ENCODE measurements at places on chromosomes 3 and 15.

DNA sequence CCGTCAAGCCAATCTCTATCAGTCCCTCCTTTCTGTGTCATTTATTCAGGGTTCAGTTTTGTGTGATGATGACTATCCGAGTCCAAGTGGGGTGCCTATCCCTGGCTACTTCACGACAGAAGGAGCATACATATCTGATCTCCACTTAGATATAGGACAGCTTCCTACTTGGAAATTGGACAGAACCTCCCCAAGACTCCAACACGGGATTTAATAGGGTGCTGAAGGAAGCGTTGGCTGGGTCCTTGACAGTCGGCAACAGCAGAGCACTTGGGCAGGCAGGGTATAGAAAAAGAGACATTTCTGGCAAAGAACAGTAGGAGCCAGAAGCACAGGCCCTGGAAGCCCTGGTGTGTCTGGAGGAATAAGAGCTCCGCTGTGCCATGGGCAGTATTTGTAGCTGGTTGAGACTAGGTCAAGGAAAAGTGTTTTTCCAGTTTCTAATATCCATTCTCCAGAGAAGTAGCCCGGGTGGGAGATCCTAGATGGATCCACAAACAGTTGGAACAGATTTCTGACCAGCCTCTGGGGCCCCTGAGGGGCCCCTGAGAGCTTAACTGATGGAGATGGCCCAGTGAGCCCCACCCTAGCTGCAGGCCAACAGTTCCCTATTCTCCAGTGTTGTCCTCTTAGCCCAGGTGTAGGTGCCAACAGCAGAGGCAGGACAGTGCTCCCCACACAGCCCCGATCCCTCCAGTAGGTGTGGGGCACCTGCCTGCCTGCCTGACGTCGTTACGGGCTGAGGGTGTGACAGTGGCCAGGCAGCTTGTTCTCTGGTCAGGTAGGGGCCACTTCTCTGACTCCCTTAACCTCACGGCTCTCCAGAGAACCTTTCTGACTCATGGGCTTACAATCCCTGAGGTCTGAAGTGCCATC lies 130.8 kb downstream of the CHCHD6 start:
- peak; percentile 36 for DNase-seq

GRCh38 chr3:15023719-15024118 lies 41.4 kb downstream of the MRPS25 start:
- DNase-seq, result no peak

- no peak for DNase-seq
Observed at GRCh38 chr15:66682865-66683264, 19.2 kb upstream of the SMAD6 start.

- no peak for DNase-seq
Observed at GRCh38 chr3:146222204-146223046, 28.5 kb downstream of the PLSCR4 start.

- DNase-seq, result peak; percentile 38
Observed at GRCh38 chr15:25481208-25481859, 42.5 kb upstream of the UBE3A start.

- DNase-seq, result no peak
Observed at GRCh38 chr15:98996169-98996568, 11.4 kb downstream of the PGPEP1L start.

DNA sequence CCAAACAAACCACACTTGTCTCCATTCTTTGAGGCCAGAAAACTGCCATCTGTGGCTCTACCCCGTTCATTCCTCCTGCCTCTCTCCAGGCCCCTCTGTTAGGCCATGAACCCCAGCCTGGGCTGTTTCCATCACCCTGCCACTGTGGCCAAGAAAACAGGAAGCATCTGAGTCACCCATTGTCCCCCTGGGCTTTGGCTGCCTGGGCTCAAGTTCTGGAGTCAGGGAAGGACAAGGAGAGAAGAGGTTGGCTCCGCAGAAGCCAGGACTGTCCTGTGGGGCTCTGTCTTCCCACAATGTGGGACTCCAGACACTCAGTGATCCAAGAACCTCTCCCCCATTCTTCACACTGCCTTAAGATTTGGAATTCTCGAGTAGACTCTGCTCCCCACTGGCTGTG lies 14.8 kb upstream of the LCTL start:
- peak; percentile 58 for DNase-seq

- no peak for DNase-seq
Observed at GRCh38 chr3:155843569-155843968, 10.7 kb downstream of the SLC33A1 start.

GRCh38 chr3:180335050-180335449 lies 266.9 kb upstream of the TTC14 start:
- no peak for DNase-seq

GRCh38 chr15:56040081-56041035 lies 46.9 kb upstream of the NEDD4 start:
- peak; percentile 81 for DNase-seq

GRCh38 chr3:30649572-30650318 lies 43.3 kb downstream of the TGFBR2 start:
- no peak for DNase-seq

GRCh38 chr15:87618203-87618725 lies 638.3 kb downstream of the NTRK3 start:
- peak; percentile 16 for DNase-seq

DNA sequence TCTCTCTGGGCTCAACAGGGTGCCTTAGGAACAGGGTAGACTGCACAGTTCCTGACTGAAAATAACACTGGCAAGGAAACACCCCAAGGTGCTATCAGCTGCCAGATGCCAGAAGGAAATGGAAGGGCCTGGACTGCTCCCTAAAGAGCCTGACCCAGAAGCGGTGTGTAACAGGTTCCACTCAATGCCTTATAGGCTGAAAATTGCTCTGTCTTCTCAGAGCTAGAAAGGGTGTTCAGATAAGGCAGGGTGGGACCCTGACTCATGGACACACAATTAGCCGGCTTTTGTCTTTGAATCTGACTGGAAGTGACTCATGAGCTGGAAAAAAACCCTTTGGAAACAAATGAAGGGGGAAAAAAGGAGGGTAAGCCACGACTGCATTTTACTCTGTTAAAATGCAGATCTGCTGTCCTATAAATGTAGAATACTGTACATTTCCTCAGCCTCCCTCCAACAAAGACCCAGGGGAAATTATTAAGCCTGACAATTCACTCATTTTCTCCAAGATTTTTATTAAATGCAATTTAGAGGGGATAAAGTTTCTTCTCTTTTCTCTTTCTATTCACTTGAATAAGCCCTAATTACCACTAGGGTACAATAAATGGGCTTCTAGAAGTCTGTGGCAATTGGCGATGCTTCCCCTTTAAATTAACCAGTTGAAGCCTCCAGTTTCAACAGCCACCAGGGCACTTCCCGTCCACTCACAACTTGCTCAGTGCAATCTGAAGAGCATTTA lies 160.2 kb upstream of the TBL1XR1 start:
- DNase-seq, result peak; percentile 67

DNA sequence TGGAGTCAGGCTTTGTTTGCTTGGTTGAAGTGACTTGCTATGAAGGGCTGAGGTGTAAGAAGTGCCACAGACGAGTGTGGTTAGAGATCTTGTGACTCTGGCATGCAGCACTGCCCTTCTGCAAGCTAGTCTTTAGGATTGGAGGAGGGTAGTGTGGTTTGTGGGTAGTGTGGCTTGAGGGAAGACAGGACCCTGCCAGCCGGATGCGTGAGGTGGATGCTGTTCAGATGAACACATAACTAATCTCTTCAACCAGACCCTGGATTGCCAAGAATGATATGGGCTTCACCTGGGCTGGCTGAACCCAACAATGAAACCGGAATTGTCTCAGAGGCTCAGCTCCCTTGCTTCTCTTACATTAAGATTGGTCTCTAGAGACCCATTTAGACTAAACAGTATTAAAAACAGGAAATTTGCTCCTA lies 32.7 kb downstream of the STARD9 start:
- DNase-seq, result peak; percentile 27

- DNase-seq, result no peak
Observed at GRCh38 chr15:64981812-64982431, 7.8 kb downstream of the SPG21 start.

- DNase-seq, result peak; percentile 45
Observed at GRCh38 chr3:101950985-101951733, 101.8 kb downstream of the NFKBIZ start.

DNA sequence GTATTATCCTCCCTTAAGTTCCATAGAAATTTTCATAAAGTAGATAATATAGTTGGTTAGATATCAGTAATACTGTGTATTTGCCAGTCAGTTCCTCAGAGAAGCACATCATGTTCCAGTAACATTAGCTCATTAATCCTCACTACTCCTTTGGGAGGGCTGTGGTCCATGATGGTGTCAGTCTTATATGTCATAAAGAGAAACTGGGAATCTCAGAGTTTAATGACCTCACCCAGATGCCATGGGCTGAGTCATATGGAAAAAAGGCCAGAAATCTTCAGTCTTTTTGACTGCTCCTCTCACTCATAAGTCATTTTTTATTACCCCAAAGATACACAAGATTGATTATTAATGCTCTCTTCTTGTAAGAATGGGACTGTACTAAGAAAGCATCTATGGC lies 188.6 kb downstream of the CHL1 start:
- DNase-seq, result no peak

- DNase-seq, result no peak
Observed at GRCh38 chr3:128872282-128872681, 7.1 kb upstream of the ACAD9 start.

DNA sequence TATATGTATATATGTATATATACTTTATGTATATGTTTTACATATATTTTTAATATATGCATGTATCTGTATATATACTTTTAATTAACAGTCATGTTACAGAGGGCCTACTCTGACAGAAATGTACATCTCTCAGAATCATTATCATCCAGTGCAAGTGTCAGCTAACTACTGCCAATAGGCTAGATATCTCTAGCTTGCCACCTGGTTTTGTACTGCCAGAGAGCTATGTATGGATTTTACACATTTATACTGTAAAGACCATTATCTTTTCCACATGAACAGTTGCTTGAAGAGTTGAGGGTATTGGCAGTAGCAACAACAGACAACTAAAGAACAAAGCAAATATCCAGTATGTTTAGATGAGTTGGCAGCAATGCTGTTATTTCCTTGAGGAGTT lies 99.7 kb upstream of the VGLL3 start:
- no peak for DNase-seq

GRCh38 chr3:184299488-184300377 lies 692 bp downstream of the PSMD2 start:
- DNase-seq, result peak; percentile 41

GRCh38 chr15:90071220-90071807 lies 31.0 kb downstream of the IDH2 start:
- peak; percentile 88 for DNase-seq

DNA sequence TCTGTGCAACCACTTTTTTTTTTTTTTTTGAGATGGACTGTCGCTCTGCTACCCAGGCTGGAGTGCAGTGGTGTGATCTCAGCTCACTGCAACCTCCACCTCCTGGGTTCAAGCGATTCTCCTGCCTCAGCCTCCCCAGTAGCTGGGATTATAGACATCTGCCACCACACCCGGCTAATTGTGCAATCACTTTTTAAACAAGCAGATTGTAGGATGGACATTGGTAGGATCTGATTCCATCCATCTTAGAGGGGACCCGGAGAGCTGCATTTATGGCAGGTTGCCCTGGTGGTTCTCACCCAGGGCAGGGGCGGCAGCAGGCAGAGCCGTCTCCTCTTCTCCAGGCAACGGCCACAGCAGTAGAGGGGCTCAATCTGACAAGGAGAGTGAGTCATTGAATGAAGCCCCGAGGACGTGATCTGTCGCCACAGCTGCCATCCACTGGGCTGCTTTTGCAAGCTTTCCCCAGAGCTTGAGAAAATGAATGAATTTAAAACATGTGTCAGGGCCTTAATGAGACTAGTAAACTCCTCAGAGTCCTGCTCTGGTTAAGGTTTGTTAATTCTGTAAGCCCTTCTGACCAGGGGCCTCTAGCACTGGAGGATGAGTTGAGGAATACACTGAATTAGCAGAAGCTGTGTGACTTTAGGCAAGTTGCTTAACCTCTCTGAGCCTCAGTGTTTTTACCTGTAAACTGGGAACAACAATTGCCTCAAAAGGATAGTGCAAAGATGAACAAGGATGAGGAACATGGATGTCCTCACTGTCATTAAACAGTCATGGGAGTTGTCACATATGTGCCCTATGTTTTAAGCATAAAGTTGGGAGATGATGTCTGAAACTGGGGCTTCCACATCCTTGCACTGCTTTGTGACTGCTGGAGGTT lies 129.1 kb downstream of the ASB7 start:
- no peak for DNase-seq

DNA sequence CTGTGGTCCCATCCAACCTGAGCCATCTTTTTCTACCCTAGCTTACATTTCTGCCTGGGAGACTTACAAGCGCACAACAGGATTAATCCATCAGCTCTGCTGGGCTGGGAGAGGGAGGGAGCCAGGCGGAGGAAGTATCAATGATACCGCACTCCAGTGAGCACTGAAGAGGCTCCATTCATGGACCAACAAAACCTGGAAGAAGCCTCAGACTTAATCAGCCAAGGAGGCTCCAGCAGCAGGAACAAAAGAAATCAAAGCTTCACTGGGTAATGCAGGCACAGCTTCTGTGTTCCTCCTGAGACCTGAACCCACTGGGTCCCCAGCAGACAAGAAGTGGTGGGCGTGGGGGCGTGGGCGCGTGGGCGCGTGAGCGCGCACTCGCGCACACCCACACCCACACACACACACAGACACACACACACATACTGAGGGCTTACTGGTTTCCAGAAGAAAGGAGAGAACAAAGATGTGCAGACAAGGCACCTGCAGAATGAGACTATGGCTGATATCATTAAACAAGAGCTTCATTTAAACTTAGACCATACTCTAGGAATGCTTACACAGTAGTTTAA lies 87.0 kb upstream of the BOC start:
- no peak for DNase-seq

DNA sequence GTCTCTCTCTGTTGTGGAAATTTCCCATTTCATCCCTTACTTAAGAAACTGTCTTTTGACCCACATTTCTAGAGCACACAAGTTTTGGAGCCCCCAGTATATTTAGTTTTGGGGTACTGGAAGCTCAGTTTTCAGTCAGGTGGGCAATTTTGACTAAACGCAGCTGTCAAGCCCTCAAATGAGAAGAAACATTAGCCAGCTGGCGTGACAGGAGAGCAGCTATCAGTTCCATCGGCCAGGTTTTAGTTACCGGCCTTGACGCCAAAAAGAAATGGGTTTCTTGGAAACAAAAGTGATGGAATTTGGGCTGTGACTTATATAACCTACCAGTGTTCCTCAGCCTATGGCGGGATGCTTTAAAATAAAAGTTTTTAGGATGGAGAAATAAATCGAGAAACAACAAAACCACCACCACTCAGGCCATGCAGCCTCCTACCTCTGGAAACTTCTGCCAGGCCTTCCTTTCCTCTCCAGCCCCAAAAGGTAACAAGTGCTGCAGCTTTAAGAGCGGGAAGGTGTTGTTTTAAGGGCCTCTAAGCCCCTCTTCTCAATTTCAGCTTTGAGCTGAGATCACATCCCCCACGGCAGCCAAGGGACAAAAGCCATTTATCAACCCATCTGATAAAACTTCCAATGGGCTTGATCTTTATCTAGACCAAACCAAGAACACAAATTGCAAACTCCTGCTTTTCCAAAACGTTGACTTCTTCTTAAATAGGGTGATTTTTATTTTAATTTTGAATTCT lies 18.3 kb downstream of the RGMA start:
- DNase-seq, result no peak

GRCh38 chr15:101652786-101653430 lies 727 bp upstream of the TM2D3 start:
- DNase-seq, result no peak

GRCh38 chr3:53773611-53774368 lies 72.4 kb downstream of the CHDH start:
- DNase-seq, result peak; percentile 89
